ENCODE measurements at places on chromosomes 13 and 19.

GRCh38 chr19:7865262-7865911, 8.8 kb downstream of the PRR36 start:
- no peak for DNase-seq

DNA sequence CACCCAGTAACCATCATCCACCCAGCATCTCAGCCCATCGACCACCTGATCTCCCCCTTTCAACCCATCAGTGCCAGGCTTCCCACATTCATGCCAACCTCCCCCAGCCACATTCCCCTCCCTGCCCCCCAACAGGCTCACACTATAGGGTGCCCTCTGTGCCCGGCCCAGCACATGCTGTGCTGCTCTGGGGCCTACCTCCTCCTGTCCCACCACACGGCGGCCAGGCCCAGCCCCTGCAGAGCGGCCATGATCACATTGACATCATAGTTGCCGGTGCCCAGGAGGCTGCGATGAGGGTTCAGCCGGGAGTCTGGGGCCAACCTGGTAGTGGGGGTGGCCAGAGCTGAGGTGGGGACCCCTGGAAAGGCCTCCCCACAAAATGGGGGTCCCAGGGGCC, 3.6 kb downstream of the JOSD2 start:
- DNase-seq: no peak

DNA sequence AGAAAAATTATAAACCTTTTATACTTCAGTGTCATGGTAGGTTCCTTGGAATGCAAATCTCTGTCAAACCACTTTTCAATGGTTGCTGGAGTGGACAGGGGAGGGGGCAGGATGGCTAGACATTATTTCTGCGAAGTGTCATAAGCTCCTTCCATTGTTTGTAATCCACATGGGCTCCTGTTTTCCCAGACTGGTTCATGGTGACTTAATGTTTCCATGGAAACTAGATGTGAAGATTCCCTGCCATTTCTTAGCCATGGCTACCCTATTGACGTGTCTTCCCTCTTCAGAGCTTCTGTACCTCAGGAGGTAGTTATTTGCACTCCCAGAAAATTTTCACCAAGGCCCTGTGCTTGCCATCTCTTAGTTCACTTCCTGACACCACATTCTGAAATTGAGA, 95.3 kb downstream of the UFM1 start:
- no peak for DNase-seq

DNA sequence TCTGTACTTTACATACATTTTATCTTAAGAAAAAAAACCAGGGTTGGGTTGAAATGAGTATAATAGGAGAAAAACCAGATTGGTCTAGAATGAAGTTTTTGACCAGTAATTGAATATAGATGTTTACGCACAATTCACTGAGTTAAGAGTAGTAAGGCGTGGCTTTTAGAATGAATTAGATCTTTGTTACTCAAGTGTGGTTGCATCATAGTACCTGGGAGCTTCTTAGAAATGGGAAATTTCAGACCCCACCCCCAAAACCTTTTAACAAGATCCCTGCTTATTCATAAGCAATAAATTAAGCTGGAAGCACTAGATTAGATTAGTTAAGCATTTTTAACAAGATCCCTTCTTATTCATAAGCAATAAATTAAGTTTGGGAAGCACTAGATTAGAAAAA, 28.7 kb upstream of the LMO7 start:
- no peak for DNase-seq

DNA sequence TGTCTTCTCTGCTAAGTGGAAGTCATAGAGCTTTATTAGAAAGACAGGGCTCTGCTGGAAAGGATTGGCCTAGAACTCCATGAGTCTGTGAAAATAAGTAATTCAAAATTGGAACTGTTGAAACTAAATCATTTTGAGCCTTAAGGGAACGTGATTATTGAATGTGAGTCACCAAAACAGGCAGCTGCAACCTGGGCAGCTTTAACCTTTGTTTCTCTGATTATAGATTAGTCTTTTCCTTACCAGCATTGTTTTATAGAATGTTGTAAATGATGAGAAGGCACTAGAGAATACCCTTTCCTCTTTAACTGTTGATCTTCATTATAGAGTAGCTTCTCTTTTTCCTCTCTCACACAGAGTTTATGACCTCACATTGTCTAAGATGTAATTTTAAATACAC, 638.8 kb upstream of the SLITRK6 start:
- no peak for DNase-seq

DNA sequence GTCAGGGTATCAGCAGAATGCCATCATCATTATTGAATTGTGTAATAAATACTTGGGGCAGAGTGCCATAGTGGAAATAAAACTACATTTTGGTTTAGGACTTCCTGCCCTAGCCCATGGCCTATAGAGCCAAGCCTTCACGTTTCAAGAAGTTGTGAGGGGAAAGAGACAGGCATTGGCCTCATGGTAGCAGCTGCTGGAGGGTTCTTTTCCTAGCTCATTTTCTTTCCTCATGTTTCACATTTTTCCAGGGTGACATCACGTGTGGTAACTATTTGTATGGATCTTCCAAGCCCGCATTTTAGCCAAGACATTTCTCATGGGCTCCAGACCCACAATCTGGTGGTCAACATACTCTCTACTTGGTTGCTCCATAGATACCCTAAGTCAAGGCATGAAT, 80.4 kb downstream of the LRCH1 start:
- DNase-seq: no peak
